Fibroblast of skin of back (primary cell): ENCODE measurements at places on chromosomes 1 and 21.

DNA sequence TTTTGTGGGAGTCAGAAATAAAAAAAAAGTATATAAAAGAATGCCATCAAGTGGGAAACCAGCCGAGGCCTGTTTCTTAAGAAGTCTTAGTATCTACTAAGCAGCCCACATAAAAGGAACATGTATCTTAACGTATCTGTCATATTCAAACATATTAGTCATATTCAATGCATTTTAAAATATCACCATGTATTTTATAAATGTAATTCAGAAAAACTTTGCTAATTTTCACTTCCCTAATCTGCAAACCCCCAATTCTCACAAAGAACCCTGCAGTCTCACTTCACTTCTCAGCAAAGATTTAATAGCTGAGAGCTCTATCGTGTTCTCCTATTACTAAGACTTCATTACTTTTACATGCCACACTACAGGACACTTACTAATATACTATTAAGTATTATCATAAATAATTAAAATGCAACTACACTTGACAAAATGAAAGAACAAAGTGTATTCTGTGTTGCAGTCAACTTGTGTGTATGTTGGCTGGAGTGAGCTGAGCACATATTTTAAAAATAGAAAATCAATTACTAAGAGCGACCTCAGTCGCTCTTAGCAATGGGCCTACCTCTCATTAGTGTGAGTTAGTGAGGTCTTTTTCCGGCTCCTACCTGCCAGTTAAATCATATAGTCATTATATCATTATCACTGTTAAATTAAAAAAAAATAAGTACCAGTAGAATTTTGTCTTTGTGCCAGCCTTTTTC is 484.3 kb downstream of the LMO4 start:
- DNase-seq: no peak

DNA sequence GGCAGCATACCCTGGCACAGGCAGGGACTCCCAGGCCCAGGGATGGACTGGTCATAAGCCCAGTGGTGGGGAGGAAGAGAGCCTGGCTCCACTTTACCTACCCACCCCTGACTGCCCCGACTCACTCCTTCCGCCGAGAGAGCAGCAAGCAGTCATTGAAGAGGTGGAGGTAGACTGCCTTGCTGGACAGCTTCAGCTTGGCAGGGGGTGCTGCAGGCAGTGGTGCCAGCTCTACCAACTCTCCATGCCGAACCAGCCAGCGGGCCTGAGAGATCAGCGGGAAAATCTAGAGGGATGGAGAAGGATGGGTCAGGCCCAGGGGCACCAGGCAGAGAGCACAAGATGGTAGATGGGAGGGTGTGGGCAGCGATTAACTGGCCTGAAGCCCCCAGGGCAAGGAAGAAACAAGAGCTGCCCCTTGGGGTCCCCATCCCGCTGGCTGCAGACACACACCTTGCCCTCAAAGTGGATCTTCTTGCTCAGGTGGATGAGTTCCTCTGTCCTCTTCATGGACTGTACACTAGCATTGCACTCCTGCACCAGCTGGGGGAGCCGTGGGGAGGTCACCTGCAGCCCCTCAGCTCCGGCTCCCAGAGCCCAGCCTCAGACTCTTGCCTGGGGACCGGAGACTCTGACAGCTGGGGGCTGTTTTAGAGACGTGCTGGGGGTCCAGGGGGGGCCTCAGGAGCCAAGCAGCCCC is 7.7 kb downstream of the ARHGEF19 start:
- no peak for DNase-seq

GRCh38 chr1:91059157-91059556 is 37.3 kb upstream of the ZNF644 start:
- no peak for DNase-seq

- DNase-seq: peak; percentile 96
Measured at GRCh38 chr1:16613185-16614147, at the start of gene NBPF1. NBPF1 (minus strand) TSS chr1:16613564.

GRCh38 chr1:115790846-115791245 is 22.3 kb upstream of the CASQ2 start:
- no peak for DNase-seq

DNA sequence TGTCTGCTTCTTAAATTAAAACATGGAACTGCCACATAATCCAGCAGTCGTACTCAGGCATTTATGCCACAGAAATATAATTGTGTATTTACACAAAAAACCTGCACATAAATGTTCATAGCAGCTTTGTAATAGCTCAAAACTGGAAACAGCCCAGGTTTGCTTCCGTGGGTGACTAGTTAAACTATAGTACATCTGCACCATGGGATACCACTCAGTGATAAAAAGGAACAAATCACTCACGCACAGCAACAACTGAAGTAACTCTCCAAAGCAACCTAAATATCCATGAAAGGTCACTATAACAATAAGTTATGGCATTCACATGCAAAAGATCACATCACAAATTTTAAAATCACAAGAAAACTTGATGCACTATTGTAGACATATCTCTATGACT is 64.4 kb downstream of the KCNT2 start:
- no peak for DNase-seq

- DNase-seq: no peak
Measured at GRCh38 chr21:43281661-43282357, 113.0 kb downstream of the CRYAA start.

DNA sequence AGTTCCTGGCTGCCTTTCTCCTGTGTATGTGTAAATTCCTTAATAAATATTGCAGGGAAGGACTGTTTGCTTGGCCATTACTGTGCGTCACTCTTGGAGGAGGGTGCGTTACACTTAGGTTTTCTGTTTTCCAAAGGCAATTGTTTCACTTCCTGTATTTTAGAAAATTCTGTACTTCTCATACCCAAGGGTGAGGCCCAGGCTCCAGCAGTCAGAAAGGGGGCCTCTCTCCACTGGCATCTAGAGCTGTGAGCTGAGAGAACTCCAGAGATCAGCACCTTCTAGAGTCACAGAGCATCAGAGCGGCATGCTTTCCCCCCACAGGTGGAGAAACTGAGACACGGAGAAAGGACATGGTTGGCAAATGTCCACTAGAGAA is 27.0 kb upstream of the ZFP69B start:
- DNase-seq: no peak

DNA sequence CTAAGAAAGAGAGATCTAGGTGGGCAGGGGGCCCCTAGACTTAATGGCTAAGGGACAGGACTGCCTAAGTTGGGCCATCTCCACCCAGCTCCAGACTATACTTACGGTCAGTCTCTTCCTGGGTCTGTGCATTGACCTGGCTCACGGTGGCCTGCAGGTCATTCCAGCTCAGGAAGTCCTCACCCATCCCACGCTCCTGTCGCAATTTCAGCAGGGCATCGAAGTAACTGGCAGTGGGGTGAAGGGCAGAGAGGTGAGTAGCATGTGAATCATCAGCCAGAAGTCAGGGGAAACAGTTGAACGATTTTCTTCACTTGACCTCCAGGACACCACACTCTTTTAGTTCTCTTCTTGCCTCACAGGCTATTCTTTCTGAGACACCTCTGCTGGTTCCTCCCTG is 20.5 kb downstream of the IQGAP3 start:
- no peak for DNase-seq

DNA sequence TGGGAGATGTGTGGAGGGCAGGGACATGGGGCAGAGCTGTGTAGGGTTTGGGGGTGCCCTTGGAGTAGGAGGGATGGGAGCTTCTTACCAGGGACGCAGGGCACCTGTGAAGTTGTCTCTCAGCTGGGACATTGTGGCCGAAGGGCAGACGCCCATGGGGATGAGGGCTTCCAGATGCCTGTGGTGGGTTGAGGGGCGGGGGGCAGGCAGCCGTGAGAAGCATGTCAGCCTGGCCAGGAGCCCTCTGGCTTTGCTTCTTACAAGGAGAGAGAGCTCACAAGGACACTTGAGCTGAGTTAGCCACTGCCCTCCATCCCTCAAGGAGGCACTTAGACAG is 8.5 kb downstream of the A3GALT2 start:
- DNase-seq: no peak

DNA sequence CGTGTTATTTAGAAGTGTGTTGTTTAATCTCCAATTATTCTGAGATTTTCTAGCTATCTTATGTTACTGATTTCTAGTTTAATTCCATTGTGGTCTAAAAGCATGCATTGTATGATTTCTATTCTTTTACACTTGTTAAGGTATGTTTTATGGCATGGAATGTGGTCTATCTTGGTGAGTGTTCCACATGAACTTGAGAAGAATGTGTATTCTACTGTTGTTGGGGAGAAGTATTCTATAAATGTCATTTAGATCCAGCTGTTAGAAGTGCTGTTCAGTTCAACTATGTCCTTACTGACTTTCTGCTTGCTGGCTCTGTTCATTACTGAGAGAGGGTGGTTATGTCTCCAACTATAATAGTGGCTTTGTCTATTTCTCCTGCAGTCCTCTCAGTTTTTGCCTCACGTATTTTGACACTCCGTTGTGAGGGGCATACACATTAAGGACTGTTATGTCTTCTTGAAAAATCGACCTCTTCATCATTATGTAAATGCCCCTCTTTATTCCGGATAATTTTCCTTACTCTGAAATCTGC is 12.0 kb upstream of the PLA2G5 start:
- no peak for DNase-seq

GRCh38 chr1:39576016-39576657 is 453 bp downstream of the PABPC4 start:
- peak; percentile 24 for DNase-seq

- no peak for DNase-seq
Measured at GRCh38 chr1:85199667-85200462, 951 bp downstream of the SYDE2 start.

DNA sequence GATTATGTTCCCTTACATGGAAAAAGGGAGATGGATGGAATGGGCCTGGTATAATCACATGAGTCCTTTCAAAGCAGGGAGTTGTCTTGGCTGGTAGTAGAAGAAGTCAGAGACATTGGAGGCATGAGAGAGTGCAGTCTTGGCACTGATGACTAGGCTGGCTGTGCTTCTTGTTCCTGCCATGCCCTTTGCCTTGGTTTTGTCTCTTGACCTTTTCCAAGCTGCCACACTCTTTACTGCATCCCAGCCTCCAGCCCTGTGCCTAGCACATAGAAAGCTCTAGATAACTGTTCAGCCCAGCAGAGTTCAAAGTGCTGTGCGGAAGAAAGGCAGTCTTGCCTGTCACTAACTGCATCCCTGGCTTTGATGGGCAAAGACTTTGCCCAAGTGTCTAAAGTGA is 412.6 kb downstream of the PRDM2 start:
- no peak for DNase-seq

GRCh38 chr1:54864460-54865208 is 22.4 kb downstream of the DHCR24 start:
- no peak for DNase-seq

DNA sequence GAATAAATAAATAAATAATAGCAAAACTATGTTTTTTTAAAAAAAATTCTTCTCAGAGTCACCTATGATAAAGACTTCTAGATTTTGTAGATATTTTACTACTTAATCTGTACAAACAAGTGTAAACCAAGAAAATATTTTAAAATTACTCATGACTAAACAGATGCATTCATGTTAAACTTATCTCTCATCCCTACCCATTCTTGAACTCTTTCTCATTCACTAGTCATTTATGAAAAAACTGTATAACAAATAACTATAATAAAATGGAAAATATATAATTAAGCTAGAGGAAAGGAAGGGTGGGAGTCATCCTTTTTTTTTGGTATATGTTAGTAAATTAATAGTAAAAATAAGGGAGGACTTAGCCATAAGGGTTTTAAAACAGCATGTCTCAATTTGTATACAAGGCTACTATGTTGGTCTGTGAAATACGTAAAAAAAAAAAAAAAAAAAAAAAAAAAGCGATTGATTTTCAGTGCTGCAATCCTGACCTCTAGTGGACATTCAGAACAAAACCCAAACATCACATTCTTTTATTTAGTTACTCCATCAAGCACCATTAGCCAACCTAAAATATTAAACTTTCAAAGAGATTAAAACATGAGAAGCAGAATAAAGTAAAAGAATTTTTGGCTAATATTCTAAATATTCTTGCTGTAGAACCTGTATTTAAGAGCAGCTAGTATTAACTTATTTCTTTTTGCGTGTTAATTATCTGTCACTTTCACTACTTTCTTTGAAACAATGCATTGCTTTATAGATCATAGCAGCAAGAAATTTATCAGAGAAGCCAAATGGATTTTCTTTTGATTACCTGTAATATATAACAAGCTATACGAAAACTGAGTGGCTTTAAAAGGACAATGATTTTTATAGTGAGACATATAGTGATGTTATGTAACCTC is 255.8 kb upstream of the CACYBP start:
- peak; percentile 43 for DNase-seq

DNA sequence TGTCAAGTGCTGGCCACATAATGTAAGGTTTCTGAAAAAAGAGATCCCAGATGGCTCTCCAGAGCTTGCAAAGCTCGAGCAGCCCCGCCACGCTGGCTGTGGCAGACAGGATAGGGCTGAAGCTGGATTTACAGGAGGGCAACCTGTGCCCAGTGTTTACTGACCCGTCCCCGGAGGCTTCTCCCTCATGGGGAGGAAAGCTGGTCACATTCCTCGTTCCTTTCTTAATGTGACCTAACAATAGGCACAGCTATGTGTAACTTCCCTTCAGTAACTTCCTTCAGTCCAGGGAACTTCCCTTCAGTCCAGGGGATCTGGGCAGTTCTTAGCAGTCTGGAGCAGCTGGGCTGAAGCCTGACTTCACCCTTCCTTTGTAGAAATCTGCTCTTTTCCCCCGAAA is 7.7 kb downstream of the SLFNL1 start:
- no peak for DNase-seq

DNA sequence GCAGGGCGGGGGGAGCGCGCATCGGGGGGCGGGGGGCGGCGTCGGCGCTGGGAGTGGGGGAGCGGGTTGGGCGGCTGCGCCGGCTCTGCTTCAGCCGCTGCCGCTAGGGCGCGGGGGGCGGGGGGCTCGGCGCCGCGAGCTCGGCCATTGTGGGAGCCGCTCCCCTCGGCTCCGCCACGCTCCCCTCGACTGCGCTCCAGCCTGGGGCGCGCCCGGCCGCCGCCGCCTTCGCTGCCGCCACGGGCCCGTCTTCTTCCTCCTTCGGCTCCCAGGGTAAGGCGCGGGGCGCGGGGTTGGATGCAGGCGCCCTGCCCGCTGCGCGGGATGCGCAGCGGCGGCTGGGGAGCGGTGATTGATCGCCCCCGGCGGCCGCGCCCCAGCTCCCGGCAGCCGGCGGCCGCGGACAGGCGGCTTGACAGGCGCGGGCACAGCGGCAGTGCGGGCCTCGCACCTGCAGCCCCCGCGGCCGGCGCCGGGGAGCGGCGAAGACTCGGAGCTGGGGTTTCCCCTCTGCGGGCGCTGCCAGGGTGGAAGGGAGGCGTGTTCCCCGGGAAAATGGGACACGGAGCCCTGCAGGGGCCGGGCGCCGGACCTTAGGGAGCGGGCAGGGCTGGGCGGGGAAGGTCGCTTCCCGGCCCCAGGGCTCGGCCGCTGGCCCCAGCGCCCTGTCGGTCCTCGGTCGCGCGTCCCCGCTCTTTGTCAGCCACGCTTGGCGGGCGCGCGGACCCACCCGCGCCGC is 55.3 kb downstream of the NDUFS5 start:
- DNase-seq: peak; percentile 19

- DNase-seq: no peak
Measured at GRCh38 chr1:46065405-46065804, 67.0 kb downstream of the PIK3R3 start.
